ENCODE measurements at places on chromosomes 7 and 10.

GRCh38 chr10:111821871-111822270 is 361.7 kb downstream of the GPAM start:
- no peak for DNase-seq

- no peak for DNase-seq
These were observed 797 bp upstream of the STMP1 start for GRCh38 chr7:135661311-135662122.

DNA sequence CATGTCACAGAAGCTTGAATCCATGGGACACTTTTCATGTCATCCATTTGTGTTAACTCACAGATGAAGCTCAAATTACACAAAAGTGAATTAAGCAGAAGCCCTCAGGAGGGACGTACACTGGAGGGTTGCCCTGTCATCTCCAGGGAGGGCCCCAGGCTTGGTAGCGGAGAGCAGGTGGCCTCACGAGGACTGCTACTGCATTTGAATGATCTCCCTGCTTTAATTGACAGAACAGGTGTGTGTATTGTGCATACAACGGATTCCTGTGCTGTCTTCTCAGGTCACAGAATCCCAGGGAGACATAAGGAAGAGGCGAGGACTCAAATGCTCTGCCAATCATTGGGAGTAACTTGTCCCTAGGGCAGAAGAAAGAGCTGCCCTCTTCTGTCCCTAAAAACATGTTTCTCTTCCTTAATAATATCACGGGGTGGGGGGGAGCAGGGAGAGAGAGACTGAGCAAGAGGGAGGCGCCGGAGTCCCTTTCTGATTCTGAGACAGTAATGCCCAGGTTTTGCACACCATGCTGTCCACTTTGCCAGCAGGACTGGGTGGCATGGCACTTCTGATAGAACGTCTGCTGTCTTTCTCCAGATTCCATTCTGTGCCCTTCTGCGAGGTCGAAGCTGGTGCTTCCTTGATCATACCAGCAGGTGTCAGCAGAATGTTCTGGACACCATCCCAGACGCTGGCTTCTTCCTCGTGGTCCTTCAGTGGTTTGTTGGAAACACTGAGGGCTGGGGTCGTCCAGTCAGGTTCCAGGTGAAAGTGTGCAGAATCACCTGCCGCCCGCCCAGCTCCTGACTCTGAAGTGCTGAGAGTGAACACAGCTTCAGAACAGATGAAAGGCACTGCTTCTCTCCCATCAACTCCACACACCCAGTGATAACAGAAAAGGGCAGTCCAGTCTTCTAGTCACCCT is 26.2 kb upstream of the RASGEF1A start:
- no peak for DNase-seq

DNA sequence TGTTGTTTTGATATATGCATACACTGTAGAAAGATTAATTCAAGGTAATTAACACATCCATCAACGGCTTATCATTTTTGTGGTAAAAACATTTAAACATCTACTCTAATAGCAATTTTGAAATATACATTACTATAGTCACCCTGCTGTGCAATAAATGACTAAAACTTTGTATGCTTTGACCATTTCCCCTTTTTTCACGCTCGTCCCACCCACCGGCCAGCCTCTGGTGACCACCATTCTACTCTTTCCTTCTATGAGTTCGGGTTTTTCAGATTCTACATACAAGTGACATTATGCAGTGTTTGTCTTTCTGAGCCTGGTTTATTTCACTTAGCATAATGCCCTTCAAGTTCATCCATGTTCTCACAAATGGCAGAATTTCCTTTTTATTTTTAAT is 21.3 kb downstream of the CYCS start:
- no peak for DNase-seq

GRCh38 chr10:34102893-34103506 is 712.1 kb downstream of the PARD3 start:
- peak; percentile 71 for DNase-seq

DNA sequence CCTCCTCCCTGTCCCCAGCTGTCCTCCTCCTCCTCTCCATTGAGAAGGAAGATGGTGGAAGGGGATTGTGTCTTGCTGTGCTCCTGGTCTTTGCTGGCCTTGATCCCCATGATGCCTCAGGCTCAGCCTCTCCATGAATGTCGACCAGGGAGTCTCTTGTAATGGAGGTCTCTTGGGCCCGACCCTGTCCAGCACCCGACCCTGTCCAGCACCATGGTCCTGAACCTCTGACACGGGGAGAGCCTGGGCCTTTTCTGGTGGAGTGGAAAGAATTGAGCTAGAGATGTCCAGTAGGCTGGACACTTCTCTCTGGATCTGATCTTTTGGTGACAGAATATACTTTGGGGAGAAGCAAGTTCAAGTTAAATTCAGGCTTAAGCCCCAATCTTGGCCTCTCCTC is 42.3 kb upstream of the HMX3 start:
- DNase-seq = no peak

DNA sequence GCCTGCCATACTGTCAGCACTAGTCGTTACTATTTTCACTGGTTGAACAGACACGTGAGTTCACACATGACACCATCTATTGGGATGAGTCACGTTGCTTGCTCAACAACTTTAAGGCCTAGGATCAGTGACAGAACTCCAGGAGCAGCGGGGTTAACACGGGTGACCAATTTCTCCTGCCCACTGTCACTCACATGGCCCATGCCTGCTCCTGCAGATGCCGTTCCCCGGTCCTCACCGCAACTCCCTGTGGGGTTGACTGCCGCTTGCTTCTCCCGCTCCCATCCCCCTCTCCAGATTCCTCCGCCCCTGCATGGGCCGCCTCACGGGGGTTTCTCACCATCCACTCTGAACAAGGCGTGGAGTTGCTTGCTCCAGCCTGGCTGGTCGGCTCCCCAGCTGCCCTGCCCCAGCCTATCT is 128.2 kb downstream of the TAX1BP1 start:
- no peak for DNase-seq

DNA sequence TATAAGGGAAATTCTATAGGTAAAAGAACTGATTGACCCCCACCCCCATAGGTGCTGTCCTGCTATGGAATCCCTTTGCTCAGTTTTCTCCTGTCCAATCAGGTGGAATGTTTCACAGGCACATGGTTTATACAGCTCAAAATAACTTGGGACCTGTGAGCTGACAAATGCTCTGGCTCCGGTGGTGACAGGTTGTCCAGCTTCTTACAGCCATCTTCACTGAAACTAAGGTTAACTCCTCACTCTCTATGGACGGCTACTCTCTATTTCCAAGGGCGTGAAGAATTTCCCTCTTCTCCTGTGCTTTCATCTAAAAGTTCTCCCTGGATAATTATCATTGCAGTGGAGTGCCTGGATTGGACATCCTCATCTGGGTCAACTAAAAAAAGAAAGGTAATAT is at the start of gene MYPN:
Gene MYPN (plus strand): TSS at position 158 of the 400 bp plus-strand sequence. CDS start 11,951 bp downstream, outside the sequence.
- DNase-seq = no peak

DNA sequence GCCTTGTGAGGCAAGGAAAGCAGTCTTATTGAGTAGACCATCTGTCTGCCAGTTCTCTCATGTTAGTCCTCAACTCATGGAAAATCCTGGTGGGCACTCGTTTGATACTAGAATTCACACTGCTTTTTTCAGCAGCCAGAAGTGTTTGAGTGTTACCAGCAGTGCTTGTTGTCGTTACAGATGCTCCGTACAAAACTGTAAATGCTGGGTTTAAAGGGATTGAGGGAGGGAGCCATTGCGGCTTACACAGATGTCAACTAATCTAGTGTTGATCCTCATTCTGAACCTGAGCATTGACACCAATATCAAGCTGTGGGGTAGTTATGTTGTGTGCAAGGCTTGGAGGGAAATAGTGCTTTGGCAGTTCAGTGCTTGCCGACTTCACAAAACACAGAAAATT is 348.6 kb downstream of the AUTS2 start:
- no peak for DNase-seq

- DNase-seq = no peak
These were observed 93.7 kb downstream of the OAT start for GRCh38 chr10:124324856-124325632.

DNA sequence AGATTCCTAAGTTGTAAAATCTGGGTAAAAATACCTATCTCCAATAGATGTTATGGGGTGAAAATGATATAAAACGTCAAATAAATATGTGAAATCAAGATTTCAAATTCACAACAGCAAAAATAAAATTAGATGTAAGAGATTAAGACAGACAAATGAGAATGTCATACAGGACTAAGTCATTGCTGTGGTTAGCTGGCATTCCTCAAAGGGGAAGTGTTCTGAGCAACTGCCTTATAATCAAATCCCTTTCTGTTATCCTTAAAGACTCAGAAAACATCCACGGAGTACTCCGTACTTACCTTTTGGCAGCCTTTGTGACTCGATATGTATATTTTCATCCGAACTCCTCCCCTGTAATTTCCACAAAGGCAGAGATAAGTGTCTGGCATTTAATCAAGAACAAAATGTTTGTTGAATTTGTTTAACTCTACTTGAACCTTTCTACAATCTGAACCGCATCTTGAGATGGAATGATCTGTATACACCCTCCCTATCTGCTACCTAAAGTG is 559.6 kb downstream of the GATA3 start:
- DNase-seq = no peak

DNA sequence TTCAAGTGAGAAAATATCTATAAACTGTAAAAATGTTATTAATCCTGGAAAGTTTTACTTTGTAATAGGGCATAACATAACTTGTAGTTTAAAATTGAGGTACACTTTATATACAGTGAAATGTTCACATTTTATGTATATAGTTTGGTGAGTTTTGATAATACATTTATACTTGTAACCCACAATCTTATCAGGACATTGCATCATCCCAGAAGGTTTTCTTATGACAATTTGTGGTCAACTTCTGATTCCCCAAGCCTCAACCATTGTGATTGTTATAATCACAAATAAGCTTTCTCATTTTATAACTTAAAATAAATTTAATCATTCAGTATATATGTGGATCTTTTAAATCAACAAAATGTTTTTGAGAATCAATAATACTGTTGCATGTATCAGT is 151.1 kb downstream of the TFPI2 start:
- no peak for DNase-seq

- peak; percentile 36 for DNase-seq
These were observed 172.3 kb downstream of the CACNB2 start for GRCh38 chr10:18312374-18313139.

- DNase-seq = peak; percentile 86
These were observed 96.7 kb downstream of the HTR5A start for GRCh38 chr7:155166673-155167370.

- DNase-seq = peak; percentile 43
These were observed 133.2 kb downstream of the CUX1 start for GRCh38 chr7:101950450-101951119.

DNA sequence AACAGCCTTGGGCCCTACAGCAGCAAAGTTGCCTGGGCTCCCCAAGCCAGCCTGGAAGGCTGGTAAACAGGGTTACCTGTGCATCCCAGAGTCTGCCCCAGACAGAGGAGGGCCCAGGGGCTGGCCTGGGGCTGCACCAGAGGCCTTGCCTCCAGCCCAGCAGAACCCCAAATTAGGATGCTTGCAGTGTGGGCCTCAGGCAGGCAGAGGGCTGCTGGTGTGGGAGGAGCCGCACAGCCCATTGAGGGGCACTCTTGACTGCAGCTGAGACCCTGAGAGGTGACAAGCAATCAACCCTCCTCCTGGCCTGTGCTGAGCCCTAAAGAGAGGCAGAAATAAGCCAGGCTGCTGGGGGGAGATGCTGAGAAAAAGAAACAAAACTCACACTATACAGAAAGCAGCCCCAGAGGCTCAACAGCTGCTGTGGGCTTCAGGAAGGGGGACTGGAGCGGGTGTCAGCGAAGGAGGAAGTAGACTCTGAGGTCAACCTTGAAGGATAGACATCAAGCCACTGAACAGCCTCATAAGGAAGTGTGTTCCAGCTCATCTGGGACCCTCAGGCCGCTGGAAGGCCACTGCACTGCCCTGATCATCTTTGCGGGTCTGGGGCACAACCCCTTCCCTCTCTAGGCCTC is 6.6 kb downstream of the AIFM2 start:
- DNase-seq = no peak

GRCh38 chr7:88842201-88842600 is 46.7 kb upstream of the TEX47 start:
- DNase-seq = no peak

GRCh38 chr7:84688671-84689070 is 494.1 kb upstream of the SEMA3A start:
- peak; percentile 35 for DNase-seq

DNA sequence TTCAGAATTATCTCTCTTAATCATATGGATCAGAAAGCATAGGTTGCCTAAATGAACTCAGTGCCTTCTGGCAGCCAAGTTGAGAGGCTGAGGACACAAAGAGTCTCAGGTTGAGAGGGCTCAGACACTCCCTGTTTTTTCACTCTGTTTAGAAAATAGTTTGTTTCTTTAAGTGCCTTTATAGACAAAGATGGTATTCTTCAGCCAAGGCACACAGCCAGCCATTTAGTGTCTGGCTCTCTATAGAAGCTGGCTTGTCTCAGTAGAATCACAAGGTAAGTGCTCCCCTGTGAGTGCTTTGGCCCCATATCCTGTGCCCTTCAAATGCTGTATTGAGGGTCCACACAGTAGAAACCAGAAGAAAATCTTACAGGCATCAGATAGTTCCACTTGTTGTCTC is 3.6 kb downstream of the GPR158 start:
- DNase-seq = no peak

DNA sequence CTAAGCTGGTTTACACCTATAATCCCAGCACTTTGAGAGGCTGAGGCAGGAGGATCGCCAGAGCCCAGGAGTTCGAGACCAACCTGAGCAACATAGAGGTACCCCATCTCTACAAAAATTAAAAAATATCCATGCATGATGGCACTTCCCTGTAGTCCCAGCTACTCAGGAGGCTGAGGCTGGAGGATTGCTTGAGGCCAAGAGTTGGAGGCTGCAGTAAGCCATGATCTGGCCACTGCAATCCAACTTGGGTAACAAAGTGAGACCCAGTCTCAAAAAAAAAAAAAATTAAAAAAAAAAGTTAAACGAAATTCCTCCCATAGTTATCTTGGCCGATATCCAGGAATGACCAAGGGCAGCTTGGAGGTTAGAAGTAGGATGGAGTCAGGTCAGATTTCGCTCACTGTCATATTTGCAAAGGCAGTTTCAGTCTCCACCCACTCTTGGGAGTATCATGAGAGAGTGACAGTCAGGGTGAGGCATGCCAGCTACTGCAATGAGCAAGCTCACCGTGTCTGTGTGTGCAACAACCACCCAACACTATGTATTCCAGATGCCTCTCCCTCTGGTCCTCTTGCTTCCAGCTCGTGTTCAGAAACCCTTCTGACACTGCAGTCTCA is 6.0 kb upstream of the ZDHHC4 start:
- DNase-seq = no peak

GRCh38 chr10:33215154-33215553 is 119.3 kb downstream of the NRP1 start:
- DNase-seq = peak; percentile 87

All from stromal cell of bone marrow (primary cell).